ENCODE measurements at places on chromosomes 7 and 10.
A peak's percentile ranks its signal among the peaks of the same experiment; 100 is the strongest.

GRCh38 chr7:87202208-87202607 lies 17.3 kb downstream of the TMEM243 start:
- DNase-seq, result no peak

DNA sequence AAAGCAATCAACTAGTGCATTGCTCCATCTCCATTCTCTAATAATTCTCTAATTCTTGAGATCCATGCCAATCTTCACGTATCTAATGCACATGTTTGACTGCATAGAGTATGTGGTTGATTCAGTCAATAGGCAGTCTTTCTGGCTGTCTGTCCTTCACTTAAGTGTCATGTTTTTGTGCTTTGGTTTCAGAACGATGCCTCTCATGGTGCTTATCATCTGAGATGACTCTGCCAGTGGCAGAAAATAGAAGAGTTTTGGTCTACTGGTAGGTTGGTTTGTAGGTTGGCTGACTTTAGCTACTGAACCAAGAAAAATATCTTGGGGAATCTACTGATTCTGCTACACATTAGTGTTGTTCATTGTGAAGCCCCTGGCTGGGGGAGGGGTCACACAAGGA lies 364.2 kb downstream of the SFMBT2 start:
- DNase-seq, result no peak

DNA sequence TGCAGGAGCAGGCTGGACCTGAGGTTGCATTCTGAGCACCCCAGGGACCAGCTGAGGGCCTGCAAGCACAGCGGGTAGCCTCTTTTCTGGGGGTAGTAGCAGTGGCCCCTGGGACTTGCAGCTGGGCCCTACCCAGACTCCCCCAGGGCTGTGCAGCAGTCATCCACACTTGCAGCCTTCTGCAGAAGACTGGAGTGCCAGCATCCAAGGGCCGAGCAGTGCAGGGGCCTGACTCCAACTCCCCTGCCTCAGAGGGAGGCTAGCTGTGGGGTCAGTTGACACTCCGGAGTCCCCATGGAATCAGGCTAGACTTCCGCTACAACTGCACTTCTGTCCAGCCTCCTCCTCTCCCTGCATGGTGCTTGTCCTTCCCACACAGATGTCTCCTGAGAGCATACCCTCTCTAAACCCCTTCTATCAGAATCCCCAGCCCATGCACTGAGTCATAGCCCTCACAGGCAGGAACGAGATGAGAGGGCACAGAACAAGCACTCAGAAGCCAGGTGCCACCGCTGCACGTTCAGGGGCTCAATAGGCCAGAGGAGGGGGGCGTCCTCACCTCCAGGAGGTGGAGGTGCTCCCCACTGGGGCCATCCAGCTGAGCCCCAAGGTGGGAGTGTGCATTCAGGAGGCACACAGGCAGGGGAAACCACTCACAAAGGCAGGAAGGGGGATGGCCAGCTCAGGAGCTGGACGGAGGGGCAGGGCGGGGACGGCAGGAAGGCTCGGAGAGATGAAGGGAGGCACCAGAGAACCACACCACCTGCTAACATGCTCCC lies 7.5 kb downstream of the RASGEF1A start:
- DNase-seq, result no peak

GRCh38 chr7:138918756-138919155 lies 62.4 kb downstream of the KIAA1549 start:
- no peak for DNase-seq

DNA sequence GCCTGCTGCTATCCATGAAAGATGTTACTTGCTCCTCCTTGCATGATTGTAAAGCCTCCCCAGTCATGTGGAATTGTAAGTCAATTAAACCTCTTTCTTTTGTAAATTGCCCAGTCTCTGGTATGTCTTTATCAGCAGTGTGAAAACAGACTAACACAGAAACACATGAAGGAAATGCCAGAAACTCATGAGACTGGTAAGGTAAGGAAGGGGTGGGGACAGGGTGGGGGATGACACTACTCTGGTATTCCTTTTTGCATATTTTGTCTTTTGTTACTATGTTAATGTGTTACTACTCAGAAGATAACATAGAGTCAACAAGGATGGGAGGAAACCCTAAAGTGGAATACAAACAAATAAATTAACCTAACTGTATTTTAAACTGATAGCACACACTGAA lies 69.8 kb upstream of the DRGX start:
- no peak for DNase-seq

GRCh38 chr10:45253183-45253914 lies 62.1 kb downstream of the OR13A1 start:
- DNase-seq, result no peak

DNA sequence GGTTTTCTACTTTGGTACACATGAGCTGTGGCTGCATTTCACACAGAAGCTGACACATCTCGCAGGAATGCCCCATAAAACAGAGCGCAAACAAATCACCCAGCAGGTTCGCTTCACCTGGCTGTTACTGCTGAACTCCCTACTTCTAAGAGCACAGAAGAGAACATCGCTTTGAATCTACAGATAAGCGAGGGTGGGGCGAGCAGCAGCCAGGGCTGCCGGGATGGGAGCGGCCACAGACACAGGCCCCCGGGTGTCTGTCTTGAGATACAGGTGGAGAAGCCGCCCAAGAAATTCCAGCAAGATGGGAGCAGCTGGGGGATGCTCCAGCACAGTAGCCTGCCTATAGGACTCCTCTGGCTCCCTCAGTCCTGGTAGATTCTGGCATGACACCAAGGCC lies 27.4 kb downstream of the OGDHL start:
- no peak for DNase-seq

DNA sequence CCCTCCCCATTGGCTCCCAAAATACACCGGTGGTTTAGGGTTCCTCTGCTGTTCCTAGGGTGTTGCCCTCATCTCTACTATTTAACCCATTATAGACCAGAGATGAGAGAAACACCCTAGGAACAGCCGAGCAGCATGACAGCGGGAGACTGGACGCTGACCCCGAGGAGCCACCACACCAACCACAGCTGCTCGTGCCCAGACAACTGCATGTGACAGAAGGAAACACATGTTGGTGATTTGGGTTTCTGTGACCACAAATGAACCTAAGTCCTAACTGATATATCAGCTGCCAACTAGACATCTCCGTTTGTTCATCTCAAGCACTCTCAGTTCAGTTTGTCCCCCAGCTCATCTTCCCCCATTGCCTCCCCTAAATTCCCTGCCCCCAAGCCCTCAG lies 13.4 kb downstream of the CFAP43 start:
- no peak for DNase-seq

GRCh38 chr7:17016402-17017010 lies 134.7 kb upstream of the AGR3 start:
- no peak for DNase-seq

- DNase-seq, result no peak
Measured at GRCh38 chr7:70392877-70393435, 739.0 kb upstream of the GALNT17 start.

GRCh38 chr7:86833360-86833759 lies 189.7 kb downstream of the GRM3 start:
- DNase-seq, result no peak

DNA sequence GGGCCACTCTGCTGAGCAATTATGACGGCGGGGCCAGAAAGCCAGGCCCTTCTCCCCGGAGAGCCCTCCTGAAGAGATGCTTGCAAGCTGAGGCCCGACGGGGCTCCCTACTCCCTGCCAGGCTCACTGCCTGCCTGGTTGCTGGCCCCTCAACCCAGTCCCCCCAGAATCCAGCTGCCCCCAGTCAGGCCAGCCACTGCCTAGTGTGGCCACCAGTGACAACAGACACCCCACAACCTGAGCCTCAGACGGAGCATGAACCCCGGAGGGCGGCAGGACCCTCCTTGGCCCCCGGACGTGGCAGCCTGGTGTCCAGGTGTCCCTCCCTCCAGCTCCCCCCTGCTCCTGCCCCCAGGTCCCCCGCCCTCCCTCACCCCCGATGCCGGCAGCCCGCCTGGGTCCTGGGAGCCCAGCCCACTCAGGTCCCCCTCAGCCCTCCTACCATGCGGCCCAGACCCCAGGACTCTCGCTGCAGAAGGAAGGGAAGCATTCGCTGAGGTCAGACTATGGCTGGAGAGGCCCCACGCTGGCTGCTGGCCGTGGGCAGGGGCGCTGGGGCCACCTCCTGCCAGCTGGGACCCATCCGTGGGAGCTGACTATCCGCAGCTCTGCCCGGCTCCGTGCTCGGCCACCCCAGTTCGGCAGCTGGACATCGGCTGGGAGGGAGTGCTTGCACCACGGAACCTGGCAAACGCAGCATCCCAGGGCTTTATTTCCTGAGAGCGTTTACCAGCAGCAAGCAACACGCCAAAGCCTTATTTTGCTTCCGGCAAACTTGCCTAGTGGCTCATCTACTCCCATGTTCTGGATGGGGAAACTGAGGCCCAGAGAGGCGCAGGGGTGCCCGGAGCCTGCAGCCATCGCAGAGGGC lies 89.8 kb downstream of the UNCX start:
- DNase-seq, result no peak

GRCh38 chr7:137879357-137880158 lies 32.8 kb upstream of the DGKI start:
- DNase-seq, result no peak

DNA sequence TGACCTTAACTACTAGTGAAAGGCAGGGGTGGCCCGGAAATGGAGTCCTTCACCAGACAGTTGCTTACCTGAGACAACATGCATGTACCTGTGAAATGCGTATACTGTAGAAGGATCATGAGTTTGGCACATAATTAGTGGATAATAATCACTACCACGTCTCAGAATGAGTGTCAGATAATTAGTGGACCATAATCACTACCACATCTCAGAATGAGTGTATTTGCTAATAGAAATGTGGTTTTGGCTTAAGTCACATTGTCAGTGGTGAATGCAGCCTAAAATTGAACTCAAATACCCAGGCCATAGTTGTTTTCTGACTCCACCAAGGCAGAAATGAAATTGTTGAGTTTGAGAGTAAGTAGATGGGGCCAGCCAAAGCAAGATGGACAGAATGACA lies 468.3 kb upstream of the GALNT17 start:
- DNase-seq, result no peak

GRCh38 chr7:12107841-12108254 lies 103.2 kb upstream of the TMEM106B start:
- DNase-seq, result no peak

GRCh38 chr7:88599528-88599927 lies 160.0 kb upstream of the ZNF804B start:
- DNase-seq, result no peak

GRCh38 chr10:113420057-113420732 lies 132.7 kb upstream of the HABP2 start:
- DNase-seq, result no peak

GRCh38 chr10:114491933-114492332 lies 87.6 kb upstream of the AFAP1L2 start:
- no peak for DNase-seq

DNA sequence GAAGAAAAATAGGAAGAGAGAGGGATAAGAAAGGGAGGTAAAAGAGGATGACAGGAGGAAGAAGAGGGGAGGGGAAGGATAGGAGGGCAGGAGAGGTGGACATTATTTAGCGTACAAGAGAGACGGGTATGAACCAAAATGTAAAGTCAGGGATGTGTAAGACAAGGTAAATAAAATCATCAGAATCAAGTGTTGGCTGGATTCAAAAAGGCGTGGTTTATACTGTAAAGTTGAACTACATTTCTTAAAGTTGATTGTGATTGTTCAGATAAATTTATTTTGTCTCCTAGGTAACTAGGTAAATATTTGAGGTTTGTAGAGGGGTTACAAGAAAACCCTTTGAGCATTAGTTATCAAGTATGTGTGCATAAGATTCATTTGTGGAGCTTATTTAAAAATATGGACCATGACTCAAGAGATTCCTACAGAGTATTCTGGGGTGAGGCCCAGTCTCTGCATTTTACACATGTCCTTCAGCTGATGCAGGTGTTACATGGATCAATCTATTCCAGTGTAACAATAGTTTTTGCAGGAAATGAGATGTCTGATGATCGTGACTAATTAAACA lies 512.1 kb upstream of the MBL2 start:
- DNase-seq, result no peak

GRCh38 chr7:51146816-51147586 lies 169.6 kb downstream of the COBL start:
- DNase-seq, result no peak

DNA sequence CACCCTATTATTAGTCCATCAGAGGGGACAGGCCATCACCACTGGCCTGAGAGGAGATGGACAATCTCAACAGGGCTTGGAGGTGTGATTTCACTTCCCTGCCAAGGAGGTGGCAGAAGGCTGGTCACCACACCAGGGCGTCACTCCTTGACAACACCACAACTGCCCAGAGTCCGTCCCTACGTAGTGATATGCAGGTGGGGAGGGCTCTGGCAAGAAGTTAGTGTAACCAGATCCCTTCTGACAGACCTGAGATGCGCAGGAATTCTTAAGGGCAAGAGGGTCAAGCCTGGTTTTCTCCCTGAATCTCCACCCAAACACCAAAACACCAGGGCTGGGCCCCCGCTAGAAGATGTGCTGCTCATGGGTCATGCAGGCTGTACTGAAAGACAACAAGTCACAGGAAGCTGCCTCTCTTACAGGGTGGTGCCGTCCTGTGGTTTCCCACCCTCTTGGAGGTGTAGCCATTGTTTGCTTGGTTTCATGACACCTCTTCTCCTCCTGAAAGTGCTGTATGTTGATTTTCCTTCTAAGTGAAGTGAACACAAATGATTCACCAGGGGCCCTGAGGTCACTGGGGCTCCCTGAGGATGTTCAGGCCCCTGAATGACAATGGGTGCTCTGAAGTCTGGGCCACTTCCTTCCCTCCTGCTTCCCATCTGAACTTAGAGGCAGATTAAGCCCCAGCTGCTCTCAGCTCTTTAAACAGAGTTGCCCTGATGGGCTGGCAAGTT lies 27.1 kb downstream of the ATXN7L1 start:
- DNase-seq, result peak; percentile 45

DNA sequence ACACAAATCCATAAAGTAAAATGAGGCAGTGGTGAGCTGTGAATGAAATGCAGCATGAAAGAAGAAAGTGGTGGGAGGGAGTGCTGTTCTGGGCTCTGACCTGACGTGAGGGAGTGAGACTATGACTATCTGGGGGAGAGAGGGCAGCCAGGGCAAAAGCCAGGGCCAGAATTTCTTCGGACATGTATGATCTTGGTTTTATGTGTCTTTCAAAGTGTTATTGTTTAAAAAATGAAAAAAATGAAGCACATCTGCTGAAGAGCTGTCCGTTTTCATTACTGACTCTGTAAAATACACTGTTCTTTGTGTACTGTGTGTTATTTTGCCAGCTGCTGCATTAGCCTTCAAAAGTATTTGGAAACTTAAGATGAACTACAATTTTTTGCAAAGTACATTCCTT lies 70.2 kb upstream of the KLF14 start:
- DNase-seq, result no peak

- DNase-seq, result no peak
Measured at GRCh38 chr10:57262892-57263291, 901.8 kb upstream of the ZWINT start.

GRCh38 chr7:88218429-88218745 lies 1.5 kb downstream of the SRI start:
- no peak for DNase-seq

DNA sequence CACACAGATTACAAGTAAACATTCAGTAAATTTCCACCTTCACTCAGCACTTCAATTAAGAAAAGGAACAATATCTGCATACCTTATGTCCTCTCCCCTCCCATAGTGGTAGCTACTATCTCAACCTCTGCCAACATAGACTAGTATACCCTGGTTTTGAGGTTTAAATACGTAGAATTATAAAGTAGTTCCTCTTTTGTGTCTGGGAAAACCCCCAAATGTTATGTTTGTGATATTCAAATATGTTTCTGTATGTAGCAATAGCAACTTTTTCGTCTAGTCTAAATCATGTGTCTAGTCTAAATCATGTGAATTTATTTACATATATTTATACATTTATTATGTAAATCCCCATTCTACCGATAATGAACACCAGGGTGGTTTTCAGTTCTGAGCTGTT lies 13.2 kb upstream of the CAMK2B start:
- no peak for DNase-seq

GRCh38 chr7:159027056-159027788 lies 117.4 kb downstream of the VIPR2 start:
- DNase-seq, result no peak

Measured in stimulated activated CD4-positive, alpha-beta T cell treated with anti-CD3 and anti-CD28 coated beads, TNF-alpha, amount 100 ng/mL, for 1 hour (primary cell).